ENCODE measurements at places on chromosomes 7 and 10. TPM values are rescaled to one million over a fixed set of nuclear protein-coding genes. Genes with fewer than 3 reads are reported as not detected.

Gene ADAP1
- total RNA-seq = 32.0 TPM

Gene PRPS1L1
- total RNA-seq = not detected

Gene POLL
- total RNA-seq = 6.1 TPM

Gene GARIN1A
- total RNA-seq = 0.74 TPM

Gene CALN1
- total RNA-seq = 56.1 TPM

Gene MORN4
- 28.3 TPM for total RNA-seq

Gene TRPV5
- not detected for total RNA-seq

Gene CRTAC1
- total RNA-seq = 6.6 TPM

Gene OPN1SW
- not detected for total RNA-seq

Gene FAM180A
- total RNA-seq = not detected

Gene CLEC5A
- not detected for total RNA-seq

Gene SPDYE5
- total RNA-seq = not detected

Gene ARMH3
- total RNA-seq = 17.0 TPM
